ENCODE measurements at places on chromosomes 11 and 22.

DNA sequence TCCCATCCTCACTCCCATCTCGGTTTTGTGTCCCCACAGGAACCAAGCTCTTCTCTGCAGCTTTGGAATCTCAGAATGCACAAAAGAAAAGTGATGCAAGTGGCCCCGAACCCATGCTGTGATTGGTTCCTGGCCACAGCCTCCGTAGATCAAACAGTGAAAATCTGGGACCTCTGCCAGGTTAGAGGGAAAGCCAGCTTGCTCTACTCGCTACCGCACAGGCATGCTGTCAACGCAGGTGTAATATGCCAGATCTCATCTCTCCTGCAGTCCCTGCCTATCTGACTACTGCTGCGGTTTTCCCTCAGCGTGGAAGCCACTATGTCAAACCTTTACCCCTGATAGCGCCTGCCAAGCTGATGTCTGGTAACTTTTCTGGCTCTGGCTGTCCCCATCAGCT lies 200.5 kb upstream of the LRRC4C start:
- no peak for DNase-seq

DNA sequence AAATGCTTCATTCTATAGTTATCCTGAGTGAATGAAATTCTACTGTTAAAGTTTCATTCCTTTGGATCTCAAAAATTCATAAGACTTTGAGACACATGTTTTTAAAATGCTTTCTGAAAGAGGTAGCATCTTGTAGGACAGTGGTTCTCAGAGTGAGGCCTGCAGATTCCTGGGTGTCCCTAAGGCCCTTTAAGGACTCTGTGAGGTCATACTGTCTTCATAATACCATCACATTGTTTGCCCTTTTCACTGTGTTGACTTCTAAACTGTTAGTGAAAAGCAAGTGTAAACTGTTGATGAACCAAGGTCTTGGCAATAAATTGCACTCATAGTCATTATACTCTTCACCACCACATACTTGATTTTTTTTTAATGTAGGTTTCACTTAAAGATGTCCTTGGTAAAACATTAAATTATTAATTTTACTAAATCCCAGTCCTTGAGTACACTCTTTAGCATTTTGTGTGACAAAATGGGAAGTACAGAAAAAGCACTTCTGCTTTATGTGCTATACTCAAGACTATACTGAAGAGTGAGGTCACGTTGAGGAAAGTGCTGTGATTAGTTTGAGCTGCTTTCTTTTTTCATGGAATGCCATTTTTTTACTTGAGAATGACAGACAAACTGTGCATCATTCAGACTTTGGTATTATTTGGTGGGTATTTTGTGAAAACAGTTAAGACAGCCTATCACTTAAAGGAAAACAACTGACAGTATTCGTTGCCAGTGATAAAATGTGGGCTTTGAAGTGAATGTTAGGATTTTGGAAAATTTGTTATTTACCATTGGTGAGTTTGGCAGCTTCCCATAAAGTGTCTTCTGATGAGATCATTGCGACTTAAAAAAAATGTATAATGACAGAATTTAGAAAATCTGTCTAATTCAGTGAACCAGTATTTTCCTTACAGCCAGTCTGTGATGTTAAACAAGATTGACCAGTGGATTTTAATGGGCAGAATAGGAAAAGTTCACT lies 61.1 kb downstream of the SPECC1L start:
- no peak for DNase-seq

DNA sequence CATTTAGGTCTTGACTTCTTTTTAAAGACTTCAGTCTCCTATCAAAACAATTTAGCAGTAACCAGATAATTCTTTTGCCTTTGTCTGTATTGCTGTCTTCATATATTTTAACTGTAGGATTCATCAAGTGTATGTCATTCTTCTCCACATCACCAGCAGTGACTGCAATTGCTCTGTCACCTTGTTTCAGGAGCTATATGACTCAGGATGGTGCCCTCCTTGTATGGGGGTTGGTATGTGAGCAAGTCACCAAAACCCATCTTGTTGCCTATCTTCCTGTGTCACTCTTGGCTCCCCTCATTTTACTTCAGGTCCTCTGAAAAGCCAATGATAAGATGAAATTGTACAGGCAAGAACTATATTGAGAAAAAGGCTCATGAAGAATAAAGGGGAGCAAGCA lies 256.9 kb upstream of the LUZP2 start:
- no peak for DNase-seq

DNA sequence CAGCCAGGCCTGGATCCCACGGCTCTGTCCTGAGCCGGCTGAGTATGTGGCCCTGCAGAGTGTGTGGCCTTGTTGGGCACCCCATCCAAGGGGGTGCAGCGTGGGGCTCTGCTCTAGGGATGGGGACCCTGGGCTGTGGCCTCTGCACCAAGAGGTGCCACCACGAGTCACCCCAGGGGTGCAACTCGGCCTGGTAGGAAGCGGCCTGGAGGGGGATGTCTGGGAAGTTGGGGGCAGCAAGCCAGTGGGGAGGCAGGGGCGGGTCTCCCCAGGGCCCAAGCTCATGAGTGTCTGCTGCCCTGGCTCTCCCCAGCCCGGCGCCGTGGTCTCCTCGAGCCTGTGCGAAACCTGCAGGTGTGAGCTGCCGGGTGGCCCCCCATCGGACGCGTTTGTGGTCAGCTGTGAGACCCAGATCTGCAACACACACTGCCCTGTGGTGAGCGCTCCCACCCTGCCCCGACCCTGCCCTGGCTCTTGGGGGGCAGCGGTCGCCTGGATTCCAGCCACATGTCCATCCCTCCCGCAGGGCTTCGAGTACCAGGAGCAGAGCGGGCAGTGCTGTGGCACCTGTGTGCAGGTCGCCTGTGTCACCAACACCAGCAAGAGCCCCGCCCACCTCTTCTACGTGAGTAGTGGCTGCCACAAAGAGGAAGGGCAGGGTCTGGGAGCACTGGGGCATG lies 24.2 kb upstream of the MUC5B start:
- no peak for DNase-seq

- DNase-seq, result peak; percentile 42
These were observed 36.9 kb downstream of the ARFGAP3 start for GRCh38 chr22:42820045-42820763.

GRCh38 chr11:1310772-1311468 lies 1.5 kb upstream of the TOLLIP start:
- no peak for DNase-seq

- no peak for DNase-seq
These were observed 17.0 kb downstream of the IL17REL start for GRCh38 chr22:49995361-49996118.

DNA sequence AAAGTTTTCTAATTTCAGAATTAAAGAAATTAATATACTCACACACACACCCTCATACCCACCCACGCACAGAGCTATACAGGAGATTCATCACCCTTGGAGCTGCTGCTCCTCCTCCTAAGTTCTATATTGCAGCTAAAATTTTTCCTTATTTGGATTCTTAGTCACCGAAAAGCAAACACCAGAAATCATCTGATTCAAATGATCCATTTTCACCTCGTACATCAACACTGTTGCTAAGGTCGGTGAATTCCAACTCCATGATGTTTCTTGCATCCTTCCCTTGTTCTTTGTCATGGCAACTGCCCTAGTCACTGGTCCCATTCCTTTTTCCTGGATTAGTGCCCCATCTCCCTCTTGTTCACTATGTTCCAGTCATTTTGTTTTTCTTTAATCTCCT lies 286.2 kb downstream of the GRM5 start:
- DNase-seq, result peak; percentile 1

GRCh38 chr11:130414107-130415080 lies 14.0 kb downstream of the ADAMTS8 start:
- DNase-seq, result no peak

DNA sequence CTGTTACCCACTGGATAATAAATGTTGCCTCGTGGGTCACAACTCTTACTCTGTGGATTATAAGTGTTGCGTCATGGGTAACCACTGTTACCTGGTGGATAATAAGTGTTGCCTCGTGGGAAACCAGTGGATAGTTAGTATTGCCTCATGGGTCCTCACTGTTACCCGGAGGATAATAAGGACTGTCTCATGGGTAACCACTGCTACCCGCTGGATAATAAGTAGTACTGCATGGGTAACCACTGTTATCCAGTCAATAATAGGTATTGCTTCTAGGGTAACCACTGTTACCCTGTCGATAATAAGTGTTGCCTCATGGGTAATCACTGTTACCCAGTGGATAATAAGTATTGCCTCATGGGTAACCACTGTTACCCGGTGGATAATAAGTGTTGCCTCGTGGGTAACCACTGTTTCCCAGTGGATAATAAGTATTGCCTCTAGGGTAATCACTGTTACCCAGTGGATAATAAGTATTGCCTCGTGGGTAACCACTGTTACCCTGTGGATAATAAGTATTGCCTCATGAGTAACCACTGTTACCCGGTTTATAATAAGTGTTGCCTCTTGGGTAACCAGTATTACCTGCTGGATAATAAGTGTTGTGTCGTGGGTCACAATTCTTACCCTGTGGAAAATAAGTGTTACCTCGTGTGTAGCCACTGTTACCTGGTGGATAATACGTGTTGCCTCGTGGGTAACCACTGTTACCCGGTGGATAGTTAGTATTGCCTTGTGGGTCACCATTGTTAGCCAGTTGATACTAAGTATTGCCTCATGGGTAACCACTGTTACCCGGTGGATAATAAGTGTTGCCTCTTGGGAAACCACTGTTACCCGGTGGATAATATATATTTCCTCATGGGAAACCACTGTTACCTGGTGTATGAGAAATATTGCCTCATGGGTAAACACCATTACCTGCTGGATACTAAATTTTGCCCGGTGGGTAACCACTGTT lies 15.7 kb upstream of the NXPE4 start:
- no peak for DNase-seq

DNA sequence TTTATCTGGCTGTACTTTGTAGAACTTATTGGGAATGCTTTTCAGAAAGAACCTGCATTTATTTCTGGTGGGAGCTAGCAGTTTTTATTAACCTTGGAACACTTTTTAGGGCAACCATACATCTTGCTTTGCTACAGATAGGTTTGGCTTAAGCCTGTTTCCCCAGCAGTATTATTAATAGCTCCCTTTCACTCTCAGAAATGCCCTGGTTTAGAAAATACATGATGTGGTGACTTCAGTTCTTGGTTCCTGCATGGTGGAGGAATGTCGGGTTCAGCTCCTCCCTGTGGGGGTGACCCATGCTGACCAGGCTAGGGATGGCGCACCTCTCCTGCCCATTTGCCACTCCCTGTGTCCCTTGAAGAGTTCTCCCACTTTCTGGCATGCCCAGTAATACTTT lies 28.2 kb downstream of the ZBED4 start:
- no peak for DNase-seq

DNA sequence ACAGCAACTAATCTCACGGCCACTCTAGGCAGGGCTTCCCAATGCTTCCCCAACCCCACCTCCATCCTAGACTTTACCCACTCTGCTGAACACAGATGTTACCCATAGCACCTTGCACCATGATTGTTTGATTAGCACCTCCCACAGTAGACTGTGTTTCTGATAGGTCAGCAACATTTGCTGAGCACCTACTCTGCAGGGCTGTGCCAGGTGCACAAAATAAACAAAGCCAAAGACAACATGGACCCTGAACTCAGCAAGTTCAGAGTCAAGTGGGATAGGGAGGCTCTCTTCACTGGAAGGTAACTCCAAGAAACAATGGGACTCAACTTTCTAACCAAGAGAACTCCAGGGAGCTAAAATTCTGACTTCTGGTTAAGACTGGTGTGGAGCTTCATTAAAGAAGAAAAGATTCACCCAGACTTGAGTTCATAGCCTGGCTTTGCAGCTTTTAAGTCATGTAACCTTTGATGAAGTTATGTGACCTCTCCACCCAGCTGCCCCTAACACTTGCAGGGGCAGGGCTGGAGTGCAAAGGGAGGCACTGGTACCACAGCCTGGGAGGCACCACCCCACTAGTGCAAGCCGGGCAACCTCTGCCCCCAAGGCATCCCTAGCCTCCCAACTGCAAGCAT lies 6.7 kb upstream of the RTN4RL2 start:
- DNase-seq, result no peak

DNA sequence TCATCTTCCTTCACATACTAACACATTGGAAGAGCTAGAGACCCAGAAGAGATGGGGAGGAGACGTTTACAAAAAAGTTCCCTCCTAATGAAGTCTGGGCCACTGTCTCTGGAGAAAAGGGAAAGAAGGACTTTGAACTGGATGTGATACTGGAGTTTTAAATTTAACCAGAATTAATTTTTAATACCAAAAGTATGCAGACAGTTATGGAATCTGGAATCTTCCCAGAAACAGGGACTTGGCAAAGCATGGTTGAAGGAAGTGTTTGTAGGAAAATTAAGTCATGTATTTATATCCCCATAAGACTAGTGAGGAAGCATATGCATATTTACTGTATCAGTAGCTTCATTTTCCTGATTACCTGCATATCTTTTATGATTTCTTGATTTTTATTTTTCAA lies 215.5 kb downstream of the TTC28 start:
- DNase-seq, result peak; percentile 25

DNA sequence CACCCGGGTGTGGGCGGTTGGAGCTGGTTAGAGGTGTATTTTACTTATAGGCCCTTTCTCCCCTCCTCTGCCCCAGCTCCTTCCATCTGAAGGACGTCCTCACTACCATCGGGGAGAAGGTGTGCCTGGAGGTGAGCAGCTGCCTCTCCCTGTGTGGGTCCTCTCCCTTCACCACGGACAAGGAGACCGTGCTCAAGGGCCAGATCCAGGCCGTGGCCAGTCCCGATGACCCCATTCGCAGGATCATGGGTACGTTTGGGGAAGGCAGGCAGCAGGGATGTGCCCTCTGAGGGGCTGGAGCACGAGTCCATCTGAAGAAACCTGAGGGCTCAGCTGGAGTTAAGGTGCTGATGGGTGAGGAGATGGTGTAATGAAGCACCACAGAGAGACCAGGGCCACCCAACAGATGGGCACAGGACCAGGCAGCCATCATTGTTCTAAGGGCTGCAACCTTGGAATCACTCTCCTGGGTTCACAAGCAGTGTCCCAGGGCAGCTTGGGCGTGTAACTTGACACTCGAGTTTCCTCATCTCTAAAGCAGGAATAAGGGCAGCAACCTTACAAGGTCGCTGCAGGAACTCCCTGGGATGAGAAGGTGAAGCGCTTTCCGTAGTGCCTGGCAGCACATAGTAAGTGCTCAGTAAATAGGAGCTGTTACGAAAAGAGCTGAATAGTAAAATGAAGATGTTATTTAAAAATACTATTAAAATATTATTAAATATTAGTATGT lies 29.4 kb downstream of the TCP11L1 start:
- DNase-seq, result no peak

DNA sequence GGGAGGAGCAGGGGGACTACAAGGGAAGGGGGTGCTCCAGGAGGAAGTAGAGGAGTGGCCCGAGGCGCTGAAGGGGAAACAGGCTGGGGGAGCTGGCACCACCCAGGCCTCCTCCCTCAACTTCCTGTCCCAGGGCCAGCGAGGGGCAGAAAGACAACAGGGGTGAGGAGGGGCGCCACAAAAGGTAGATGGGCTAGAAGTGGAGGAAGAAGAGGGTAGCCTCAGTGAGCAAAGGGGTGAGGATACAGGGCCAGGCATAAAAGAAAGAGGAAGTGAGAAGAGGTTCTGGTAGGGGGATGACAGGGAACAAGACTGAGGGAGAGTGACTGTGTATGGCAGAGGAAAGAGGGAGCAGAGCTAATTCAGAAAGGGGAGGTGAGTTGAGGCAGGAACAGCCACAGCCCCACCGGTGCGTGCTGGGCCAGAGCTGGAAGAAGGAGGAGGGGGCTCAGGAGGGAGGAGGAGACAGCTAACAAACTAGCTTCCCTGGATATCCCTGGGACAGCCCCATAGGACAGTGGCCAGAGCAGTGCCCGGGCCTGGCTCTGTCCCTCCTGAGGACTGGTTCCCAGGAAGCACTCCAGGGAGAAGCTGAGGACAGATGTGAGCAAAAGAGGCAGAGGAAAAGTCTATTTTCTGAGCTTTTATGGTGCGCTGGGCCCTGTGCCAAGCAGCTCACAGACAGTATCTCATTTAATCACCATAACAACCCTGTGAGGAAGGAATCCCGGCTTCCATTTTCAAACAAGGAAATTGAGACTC lies 8.5 kb downstream of the DCHS1 start:
- DNase-seq, result no peak
